Stimulated activated CD8-positive, alpha-beta memory T cell treated with anti-CD3 and anti-CD28 coated beads, Interleukin-2, amount 100 ng/mL, for 48 hours (primary cell): ENCODE measurements at places on chromosomes 11 and 22.

- no peak for DNase-seq
Observed at GRCh38 chr11:12853652-12854296, 155.3 kb upstream of the RASSF10 start.

DNA sequence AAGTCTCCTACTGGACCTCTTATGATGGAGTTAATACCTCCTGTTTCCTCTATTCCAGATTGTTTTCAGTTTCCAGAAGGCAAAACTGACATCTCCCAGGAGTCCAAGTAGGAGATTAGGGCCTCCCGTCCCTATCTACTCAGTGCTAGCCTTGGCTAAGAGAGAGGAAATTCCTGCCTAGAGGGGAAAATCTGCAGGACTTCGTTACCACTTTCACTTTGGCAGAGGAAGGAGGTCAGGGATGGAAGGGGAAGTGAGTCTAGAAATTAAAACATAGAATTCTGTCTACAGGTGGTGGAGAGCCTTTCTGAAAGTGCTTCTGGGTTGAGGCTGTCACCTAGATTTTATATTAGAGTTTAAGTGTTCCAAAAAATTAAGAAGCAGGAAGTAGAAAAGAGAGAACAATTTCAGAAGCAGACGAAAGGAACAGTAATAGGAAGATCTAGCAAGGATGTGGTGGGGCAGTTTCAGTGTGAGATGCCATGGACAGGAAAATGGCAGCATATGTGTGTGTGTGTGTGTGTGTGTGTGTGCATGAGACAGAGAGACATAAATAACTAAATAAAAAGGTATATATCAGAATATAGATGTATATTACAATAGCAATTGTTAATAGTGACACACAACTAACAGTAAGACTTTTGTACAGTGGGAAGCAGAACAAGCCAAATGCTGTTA, 2.4 kb upstream of the TRIM68 start:
- DNase-seq, result no peak

DNA sequence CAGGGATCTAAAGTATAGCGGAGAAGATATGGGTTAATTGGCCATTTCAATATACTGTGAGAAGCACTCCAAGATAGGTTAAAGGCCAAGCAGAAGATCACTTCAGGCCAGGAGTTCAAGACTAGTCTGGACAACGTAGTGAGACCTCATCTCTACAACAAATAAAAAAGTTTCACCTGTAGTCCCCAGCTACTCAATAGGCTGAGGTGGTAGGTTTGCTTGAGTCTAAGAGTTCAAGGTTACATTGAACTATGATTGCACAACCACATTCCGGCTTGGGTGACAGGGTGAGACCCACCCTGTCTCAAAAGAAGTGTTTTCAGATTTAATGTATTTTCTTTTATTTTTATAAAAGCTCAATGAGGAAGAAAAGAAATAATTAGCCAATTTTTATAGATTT, 25.4 kb downstream of the PATL1 start:
- no peak for DNase-seq

GRCh38 chr11:106988151-106989077, 29.9 kb downstream of the GUCY1A2 start:
- no peak for DNase-seq

DNA sequence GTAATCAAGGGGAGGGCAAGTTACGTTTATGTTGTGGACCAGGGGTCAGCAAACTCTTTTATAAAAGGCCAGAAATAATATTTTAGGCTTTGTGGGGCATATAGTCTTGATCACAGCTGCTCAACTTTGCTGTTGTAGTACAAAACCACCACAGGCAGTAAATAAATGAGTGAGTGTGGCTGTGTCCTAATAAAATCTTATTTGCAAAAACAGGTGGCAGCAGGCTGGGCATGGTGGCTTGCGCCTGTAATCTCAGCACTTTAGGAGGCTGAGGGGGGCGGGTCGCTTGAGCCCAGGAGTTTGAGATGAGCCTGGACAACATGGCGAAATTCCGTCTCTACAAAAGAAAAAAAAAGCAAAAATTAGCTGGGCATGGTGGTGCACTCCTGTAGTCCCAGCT, 57.9 kb upstream of the NUP160 start:
- DNase-seq, result no peak

DNA sequence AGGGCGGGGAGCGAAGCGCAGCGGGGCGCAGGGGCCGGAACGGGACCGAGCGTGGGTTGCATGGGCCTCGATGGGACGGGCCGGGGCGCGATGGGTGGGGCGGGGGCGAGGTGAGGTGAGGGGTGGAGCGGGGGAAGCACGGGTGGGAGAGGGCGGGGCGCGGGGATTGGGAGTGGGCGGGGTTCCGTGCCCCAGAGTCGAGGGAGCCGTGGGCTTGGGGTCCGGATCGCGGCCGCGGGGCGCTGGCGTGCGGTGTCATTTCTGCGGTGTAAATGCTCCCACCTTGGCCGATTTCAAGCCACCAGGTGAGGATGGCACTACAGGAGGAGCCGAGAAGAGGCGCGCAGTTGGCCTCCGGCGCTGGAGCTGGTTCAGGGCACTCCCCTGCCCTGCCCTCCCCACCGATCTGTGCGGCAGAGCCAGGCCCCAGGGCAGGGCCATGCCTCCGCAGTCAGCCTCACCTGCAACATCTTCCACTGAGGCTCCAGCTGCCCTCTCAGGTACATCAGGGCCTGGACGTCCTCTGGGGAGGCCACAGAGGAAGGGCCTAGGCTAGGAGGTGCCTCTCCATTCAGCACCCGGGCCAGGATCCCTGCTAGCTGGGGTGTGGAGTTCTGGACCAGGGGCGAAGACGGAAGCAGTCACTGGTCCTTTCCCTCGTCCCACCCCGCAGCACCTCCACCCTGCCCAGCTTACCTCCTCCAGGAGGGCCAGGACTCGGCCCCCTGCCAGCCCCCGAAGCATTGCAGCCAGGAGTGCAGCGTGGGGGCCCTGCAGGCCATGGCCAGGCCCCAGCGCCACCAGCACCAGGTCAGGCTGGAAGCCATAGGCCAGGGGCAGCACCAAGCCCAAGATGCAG, 620 bp upstream of the TUBGCP6 start:
- no peak for DNase-seq

DNA sequence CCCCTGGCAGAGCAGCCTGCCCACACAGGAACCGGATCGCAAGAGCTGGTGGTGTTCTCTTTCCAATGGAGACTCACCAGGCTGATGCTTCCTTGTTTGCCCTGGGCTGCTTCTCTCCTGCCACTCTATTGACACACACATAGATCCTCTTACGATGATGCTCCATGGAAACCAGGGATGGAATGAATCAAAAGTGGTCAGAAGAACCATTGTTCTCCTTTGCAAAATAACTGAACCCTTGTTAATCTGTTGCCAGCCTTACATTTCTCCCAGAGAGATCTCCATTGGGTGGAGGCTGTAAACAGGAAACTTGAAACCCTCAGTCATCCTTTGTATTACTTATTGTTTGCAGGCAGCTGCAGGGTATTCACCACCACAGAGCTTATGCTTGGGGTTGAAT, 24.6 kb upstream of the LDLRAD3 start:
- DNase-seq, result no peak

- no peak for DNase-seq
Observed at GRCh38 chr11:95586661-95587060, 202.9 kb downstream of the FAM76B start.

DNA sequence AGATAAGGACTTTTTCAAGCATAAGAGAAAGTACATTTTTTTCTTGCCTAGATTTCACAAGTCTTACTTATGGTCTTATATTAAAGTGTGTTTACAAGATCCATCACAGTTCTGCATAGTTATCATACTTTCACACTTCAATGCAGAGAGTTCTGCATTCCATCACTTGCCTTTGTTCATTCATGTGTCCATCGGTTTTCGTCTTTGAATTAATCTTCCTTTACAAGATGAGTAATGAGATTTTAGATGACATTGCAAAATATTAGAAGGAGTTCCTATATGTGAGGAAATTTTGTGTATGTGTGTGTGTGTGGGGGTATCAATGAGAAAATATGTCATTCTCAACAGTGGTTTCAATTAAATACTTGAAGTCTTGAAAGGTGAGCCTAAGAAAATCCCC, 98.1 kb upstream of the GUCY1A2 start:
- DNase-seq, result no peak

- no peak for DNase-seq
Observed at GRCh38 chr11:91981995-91982394, 242.6 kb upstream of the FAT3 start.

DNA sequence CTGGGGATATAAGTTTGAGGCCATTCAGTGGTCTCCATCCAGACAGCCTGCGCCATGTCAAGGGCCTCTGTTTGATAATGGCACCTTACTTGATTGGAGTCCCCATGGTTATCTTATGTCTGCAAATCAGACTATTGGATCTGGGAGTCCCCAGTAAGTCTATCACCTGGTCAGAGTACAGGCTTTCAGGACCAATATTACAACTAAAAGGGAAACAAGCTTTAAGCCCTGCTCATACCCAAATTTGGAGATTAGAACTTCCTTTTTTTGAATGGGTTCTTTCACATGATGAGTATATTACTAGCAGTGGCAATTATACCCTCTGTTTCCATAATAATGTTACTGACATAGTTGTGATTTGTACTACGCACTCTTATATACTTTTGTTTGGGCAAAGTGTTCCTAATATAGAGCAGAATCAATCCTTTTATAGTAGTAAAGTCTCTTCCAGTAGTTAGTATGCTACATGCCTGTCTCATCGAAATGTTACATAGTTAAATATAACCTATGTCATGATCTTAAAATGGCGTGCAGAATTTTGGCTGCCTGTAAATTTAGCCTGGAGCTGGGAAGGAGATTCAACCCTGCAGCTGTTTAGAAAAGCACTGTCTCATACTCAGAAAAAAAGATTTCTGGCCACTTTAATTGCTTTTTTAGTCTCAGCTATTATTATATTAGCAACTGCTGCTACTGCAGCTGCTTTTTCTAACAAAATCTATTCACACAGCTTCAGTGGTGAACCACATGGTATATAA, 4.9 kb downstream of the MS4A15 start:
- no peak for DNase-seq

DNA sequence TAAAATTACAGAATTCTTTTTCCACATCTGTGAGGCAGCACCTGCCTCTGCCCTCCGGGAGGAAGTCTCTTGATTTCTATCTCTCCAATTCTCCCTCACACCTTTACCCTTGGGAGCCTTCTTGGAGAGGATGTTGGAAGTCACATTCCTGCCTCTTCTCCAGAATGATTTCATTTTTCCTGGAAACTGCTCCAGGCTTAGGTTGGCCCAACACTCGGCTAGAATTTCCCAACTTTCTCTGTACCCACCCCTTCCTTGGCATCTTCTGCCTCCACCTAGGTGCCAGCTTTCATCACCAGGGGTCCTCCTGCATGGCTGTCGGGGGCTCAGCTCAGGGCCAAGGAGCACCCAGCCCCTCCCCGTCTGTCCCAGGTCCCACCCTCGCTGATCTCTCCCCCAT, 43.2 kb downstream of the SLCO2B1 start:
- DNase-seq, result no peak

GRCh38 chr11:10728154-10728553, 22.9 kb upstream of the CTR9 start:
- no peak for DNase-seq

DNA sequence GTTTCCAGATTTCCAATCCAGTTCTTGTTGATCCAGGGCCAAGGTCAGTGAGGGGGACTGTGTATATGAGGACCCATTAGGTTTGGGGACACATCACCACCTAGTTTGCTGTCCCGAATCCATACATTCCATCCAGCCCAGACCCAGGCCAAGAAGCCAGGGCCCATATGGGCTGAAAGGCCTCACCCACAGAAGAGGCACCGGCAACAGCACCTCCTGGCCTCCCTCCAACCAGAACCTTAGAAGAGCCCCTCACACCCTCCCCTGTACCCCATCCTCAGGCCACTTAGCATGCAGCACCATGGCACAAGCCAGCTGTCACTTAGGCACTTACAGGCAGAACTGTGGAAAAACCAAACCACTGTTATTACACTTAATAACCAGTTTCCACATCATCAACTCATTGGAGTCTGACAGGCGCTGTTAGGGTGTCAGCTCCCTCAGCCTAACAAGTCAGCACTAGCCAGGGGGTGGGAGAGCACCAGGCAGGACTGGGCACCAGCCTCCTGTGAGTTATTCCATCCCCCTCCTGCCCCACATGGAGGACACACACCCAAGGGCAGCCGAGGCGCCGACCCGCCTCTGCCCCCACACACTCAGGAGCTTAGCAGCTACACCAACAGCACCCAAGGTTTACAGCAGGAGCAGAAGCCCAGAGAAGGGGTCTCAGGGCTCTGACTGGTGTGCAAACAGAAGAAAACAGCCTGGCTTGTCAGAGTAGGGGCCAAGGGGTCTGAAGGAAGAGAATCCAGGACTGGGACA, 132.0 kb downstream of the BUD13 start:
- no peak for DNase-seq

GRCh38 chr22:36343070-36343719, 44.6 kb downstream of the MYH9 start:
- no peak for DNase-seq

GRCh38 chr11:82631722-82632630, 101.7 kb downstream of the FAM181B start:
- DNase-seq, result no peak

GRCh38 chr22:24209687-24210086, 28.4 kb downstream of the SUSD2 start:
- no peak for DNase-seq

- DNase-seq, result no peak
Observed at GRCh38 chr11:34870548-34871196, 45.5 kb downstream of the APIP start.

- no peak for DNase-seq
Observed at GRCh38 chr11:126135235-126136176, 72.8 kb upstream of the CDON start.

GRCh38 chr11:97746818-97747217, 1273.9 kb upstream of the CNTN5 start:
- DNase-seq, result no peak
